Esophagus muscularis mucosa (tissue), 4 donors: ENCODE measurements at places on chromosomes 12 and 14.

- no peak for DNase-seq
These were observed 109.2 kb downstream of the EFCAB11 start for GRCh38 chr14:89845346-89845745.

GRCh38 chr14:36553656-36554260, 28.7 kb downstream of the NKX2-8 start:
- no peak for DNase-seq

- DNase-seq, result no peak
These were observed 339.0 kb downstream of the KCNH5 start for GRCh38 chr14:62706217-62706616.

- DNase-seq, result no peak
These were observed 41.1 kb downstream of the SLCO1B1 start for GRCh38 chr12:21172079-21172478.

- DNase-seq, result no peak
These were observed 1.0 kb downstream of the SH2B3 start for GRCh38 chr12:111406474-111407376.

- peak; percentile 91 for DNase-seq
These were observed 262.5 kb downstream of the RASSF9 start for GRCh38 chr12:85573635-85574214.

- no peak for DNase-seq
These were observed 316.6 kb downstream of the GLT1D1 start for GRCh38 chr12:129169928-129170327.

- DNase-seq, result no peak
These were observed 30.8 kb upstream of the PNMA1 start for GRCh38 chr14:73744874-73745529.

GRCh38 chr12:15963271-15963670, 52.1 kb downstream of the DERA start:
- DNase-seq, result no peak

DNA sequence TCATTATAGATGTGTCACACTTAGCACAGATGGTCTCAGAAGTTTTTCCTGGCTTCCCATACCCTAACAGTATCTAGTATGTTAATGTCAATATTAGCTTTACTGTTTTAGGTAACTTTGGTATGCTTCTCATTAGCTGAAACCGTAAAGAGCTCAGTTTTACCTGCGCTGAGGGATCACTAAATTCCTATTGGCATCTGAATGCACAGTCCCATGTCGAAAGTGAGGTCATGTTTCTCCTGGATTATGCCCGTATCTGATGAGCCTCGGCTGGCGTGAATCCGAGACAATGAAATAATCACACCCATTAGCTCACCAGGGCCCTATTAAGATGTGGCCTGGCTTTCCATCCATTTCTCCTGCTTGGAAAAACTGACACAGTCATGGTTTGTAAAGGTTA, 418.2 kb downstream of the ZFP36L1 start:
- no peak for DNase-seq

DNA sequence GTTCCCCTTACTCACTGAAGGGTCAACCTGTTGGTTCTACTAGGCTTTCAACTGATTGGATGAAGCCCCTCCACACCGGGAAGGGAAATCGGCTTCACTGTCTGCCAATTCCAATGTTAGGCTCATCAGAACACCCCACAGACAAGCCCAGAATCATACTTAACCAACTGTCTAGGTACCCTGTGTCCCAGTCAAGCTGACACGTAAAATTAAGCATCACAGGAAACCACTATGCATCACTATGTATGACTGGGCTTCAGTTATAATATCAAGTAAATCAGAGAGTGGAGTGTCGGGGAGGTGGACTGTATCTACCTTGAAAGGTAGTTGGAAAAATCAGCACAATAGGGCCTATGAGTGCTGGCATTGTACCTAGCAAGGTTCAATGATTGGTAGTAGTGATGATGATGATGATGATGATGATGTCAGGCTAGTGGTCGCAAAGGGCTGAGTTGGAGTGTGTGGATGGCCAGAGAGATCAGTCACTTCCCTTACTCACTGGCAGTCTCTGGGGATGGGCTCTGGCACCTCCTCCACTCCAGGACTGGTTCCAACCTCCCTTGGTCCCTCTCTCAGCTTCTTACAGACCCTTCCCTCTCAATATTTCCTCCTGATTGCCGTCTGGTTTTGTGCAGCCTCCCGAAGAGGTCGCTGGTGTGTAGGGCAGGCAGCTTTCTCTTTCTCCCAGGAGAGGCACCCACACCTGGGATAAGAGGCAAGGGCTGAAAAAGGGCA, 3.3 kb upstream of the ATG101 start:
- DNase-seq, result no peak

- no peak for DNase-seq
These were observed 53.7 kb downstream of the SERPINA10 start for GRCh38 chr14:94239406-94239805.

- no peak for DNase-seq
These were observed 98.4 kb downstream of the LGMN start for GRCh38 chr14:92649934-92650545.

- DNase-seq, result no peak
These were observed 1.5 kb downstream of the DDHD1 start for GRCh38 chr14:53151523-53152183.

DNA sequence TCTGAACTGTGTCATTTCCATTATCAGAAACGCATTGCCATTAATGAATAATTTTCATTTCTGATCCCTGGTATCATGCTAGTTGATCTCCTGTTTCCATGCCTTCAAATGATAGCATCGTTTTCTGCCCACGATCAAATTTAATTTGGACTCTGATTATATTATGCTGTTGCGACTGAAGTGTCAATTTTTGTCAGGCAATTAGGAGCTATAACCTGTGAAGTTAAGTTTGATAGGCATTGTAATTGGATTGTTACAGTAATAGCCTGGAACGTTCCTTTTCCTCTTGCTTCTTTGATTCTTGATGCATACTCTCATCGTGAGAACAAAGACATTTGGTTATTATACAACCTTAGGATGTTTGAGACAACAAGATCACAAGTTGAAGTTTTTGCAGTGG, 356.3 kb downstream of the VRK1 start:
- no peak for DNase-seq
